ENCODE measurements at places on chromosomes 5 and 9.

DNA sequence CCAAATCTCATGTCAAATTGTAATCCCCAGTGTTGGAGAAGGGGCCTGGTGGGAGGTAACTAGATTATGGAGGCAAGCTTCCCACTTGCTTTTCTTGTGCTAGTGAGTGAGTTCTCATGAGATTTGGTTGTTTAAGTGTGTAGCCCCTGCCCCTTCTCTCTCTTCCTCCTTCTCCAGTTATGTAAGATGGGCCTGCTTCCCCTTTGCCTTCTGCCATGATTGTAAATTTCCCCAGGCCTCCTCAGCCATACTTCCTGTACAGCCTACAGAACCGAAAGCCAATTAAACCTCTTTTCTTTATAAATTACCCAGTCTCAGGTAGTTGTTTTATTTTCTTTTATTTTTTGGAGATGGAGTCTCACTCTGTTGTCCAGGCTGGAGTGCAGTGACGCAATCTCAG, 18.2 kb upstream of the TXNDC8 start:
- DNase-seq = no peak

DNA sequence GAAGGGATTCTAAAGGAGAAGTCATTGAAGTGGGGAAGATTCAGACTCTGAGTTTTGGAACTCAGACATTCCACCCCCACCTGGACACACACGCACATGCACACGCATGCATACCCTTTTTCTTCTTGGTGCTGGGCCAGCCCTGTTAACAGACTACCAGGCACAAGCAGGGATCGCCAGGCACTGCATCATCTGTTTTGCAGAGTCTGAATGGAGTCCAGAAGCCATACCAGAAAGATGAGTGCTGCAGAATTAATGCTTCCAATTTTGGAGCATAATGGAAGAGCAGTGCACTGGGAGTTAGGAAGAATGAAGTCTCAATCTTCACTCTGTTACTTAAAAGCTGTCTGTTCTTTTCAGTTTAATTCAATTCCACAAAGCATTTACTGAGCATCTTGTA, 95.5 kb downstream of the PDE8B start:
- no peak for DNase-seq

- no peak for DNase-seq
Measured at GRCh38 chr9:77747163-77747562, 99.0 kb upstream of the GNA14 start.

DNA sequence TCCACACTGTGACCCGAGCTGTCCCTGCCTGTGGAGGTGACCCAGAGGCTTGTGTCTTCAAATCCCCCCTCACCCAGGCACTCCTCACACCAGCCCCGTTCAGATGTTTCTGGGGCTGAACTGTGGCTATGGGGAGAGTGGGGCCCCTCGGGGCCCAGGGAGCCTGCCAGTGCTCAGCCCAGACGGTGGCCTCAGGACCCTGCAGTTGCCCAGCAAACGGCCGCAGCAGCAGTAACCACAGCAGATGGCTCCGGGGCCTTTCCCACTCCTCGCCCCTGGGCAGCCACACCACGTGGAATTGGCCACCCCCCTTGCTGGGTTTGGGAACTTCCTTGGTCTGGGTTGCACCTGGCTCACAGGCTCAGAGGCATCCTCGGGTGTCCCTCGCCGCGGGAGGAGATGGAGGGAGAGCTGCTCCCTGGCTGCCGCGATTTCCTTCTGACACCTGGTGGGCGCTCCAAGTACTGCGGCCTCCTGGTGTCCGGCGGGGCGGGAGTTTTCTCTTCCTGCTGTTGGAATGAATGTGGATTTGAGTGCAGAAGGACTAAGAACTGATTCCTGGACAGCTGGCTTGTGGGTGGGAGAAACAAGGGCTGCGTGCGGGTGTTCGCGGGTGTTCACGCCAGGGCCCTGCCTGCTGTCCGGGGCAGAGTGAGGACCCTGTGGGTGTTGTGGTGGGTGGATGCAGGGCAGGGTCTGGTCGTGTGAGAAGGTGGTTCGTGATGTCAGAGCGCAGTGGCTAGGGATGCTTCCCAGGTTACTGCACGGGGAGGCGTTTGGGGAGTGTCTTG, 97.5 kb downstream of the COL5A1 start:
- no peak for DNase-seq

- no peak for DNase-seq
Measured at GRCh38 chr5:66779528-66779927, 183.3 kb downstream of the MAST4 start.

GRCh38 chr5:96070622-96071225, 109.1 kb upstream of the ELL2 start:
- no peak for DNase-seq

GRCh38 chr9:79695531-79696175, 123.9 kb downstream of the TLE4 start:
- DNase-seq = peak; percentile 15

GRCh38 chr5:110884005-110884404, 145.2 kb downstream of the SLC25A46 start:
- no peak for DNase-seq

DNA sequence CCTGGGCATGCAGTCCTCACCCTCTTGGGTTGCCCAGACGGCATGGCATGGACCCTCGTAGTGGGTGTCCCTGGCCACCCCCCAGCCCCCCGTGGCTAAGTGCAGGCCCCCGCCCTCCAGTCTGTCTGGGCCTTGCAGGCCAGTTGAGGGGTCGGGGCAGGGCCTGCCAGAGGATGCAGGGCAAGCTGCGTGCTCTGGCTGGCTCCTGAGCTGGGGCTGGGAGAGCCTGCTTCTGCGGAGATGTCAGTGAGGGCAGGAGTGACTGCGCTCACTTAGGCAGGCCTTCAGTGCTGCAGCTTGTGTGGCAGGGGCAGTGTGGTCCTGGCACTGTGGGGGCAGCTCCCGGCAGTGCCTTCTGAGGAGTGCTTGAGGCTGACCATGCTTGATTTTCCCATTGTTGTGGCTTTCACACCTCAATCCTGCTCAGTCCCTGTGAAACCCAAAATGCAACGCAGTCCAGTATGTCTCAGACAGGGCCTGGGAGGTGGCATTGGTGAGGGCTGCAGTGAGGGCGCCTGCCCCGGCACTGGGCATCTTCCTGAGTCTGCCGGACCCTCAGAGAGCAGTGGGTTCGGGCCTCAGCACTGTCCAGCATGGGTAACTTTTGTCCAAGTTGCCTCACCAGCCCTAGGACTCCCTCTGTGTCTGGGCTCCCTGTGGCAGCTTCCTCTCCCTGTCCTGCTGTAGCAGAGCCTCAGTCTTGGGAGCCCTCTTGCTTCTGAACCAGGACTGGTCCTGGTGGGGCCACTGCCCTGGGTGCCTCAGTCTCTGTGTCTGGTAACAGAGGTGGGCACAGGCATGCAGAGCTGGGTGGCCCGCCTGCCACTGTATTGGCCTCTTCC, 93.0 kb downstream of the PHF2 start:
- no peak for DNase-seq

GRCh38 chr9:3386753-3387152, 139.0 kb downstream of the RFX3 start:
- no peak for DNase-seq

- DNase-seq = peak; percentile 79
Measured at GRCh38 chr5:73160239-73160671, 12.7 kb upstream of the TMEM174 start.

GRCh38 chr9:95086564-95086955, 230.9 kb downstream of the FANCC start:
- DNase-seq = no peak

- no peak for DNase-seq
Measured at GRCh38 chr5:118806571-118806970, 181.8 kb downstream of the DTWD2 start.

GRCh38 chr9:110777196-110777875, 108.7 kb downstream of the MUSK start:
- no peak for DNase-seq

DNA sequence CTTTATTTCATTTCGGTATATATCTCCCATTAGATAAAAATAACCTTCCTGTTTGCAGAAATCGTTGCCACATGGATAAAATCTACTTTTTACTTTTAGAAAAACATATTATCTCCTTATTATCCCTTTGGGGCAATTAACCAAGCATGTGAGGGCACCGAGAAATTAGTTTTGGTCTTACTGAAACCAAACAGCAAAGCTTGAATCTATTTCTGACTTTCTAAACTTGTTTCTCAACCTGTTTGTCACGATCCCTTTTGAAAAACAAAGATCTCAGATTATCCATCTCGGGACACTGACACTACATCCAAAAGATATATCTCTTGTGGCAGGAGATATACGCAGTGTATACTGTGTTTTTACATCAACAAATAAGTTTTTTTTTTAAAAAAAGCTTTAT, 2.3 kb downstream of the TUT7 start:
- no peak for DNase-seq

GRCh38 chr9:82972446-82972845, 90.5 kb downstream of the RASEF start:
- no peak for DNase-seq

- no peak for DNase-seq
Measured at GRCh38 chr5:114055318-114056184, 306.3 kb upstream of the KCNN2 start.

GRCh38 chr9:117662651-117663050, 41.6 kb upstream of the TLR4 start:
- no peak for DNase-seq

DNA sequence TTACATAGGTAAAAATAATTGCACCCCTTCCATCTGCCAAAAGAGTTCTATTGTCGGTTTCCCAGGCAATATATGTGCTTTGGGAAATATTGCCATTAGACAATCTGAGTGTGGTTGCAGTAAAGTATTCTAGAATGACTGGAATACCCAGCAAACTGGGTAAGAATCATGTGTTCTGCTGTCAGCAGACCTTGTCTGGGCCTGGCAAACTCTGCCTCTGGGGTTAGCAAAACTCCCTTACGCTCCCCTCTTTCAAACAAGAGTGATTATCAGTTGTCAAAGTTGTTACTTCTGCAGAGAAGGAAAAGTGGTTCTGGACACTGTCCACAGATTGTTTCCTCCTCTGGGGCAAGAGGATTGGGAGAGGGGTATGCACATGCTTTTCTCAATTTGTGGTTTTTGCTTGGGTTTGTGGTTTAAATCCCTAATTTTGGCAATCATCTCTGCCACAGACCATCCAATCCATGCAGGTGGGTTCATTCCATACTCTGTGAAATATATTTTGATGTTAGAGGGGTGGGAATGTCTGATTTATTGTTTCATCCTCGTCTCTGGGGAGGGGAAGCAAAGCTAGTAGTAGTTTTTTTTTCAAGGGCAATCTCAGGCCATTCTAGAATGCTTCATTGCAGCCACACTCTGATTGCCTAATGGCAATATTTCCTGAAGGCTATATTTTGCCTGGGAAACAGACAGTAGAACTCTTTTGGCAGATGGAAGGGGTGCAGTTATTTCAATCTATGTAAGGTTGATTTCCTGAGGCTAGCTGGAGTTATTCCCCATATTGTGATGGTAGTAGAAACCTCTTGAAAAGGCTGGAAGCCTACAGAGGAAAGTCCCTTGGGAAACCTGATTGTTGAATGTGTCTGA, 24.0 kb upstream of the TNFSF15 start:
- DNase-seq = no peak

- no peak for DNase-seq
Measured at GRCh38 chr5:56386046-56386445, 152.9 kb upstream of the ANKRD55 start.

- no peak for DNase-seq
Measured at GRCh38 chr9:120944434-120944843, 17.8 kb upstream of the TRAF1 start.

DNA sequence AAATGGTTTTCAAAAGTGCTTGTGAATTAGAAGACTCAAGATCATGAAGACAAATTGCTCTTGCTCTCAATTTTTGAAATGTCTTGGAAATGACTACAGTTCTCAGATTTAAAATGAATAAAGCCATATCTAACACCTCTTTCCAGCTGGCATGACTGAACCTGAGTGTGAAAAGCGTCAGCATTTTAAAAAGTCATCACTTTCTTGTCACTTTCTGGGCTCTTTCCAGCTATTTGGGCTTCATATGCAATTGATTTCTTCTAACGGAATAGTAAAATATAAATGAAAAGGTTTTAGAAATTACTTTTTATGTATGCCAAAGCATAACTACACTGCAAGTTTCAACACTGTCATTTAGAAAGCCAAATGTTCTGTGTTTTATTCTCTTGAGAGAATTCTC, 2.3 kb downstream of the GPR21 start:
- no peak for DNase-seq

- DNase-seq = no peak
Measured at GRCh38 chr5:32500181-32500580, 55.6 kb upstream of the ZFR start.

DNA sequence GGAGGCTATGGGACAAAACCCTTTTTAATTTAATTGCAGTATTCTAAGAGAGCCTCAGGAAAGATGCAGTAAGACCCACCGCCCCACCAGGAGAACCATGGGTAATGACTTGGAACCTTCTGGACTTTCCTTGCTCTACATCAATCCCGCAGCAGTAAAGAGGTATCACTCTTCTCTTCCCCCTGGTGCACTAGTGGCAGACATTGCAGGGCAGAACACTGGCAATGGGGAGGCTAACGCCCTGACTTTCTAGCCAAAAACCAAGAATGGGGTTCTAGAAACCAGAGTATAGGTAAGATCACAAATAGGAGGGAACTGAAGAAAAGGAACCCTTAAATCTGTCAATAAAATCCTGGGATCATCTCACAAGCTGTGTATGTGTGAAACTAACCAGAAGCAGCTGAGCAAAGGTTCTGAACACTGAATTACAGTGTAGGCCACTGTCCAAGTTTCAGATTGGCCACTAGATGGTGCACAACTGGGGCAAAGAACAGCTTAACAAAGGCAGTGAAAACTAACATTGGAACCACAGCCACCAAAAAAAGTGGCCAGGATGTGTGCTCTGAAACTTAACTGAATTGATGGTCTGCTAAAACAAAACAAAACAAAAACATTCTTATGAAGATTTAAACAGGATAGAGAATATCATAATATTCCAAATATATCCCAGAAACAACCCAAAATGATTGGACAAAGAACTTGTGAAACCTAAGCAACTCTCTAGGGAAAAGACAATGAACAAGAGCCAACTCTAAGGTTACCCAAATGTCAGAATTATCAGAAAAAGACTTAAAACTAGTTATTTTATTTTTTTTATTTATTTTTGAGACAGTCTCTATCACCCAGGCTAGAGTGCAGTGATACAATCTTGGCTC, 6.6 kb upstream of the FAM151B start:
- peak; percentile 17 for DNase-seq

DNA sequence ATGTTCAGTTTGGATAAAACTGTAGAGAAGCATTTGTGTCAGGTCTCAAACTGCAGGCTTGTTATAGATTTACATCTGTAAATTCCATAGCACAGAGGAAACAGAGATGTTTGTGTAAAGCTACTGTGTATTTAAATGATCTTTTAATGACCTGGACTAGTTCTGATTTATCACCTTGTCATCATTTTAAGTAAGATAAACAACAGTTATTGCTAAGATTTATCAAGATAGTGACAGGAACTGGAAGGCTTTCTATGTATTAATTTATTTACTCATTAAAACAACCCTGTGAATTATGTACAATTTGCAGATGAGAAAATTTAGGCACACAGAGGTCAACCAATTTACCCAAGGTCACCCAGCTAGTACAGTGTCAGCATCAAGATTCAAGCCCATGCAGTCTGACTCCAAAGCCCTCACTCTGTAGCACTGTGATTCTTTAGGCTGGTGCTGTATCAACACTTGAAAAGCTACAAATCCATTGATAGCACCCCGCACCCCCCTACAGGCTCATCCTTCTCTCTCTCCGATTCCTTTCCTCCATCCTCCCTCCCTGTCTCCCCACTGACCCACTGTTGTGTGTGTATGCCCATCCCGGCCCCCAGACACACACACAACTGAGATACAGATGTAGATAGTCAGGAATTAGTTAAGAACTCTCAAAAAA, 184.5 kb downstream of the FBN2 start:
- DNase-seq = no peak

- DNase-seq = no peak
Measured at GRCh38 chr5:58153255-58153654, 306.6 kb downstream of the PLK2 start.

Measured in T-helper 2 cell treated with Interferon-gamma antibody and Interleukin-4, amounts not matched to agents 5 μg/mL and 100 μg/mL, for 36 hours (primary cell).